Naive thymus-derived CD4-positive, alpha-beta T cell (primary cell): ENCODE measurements at places on chromosomes 12 and 14. TPM values are rescaled to one million over a fixed set of nuclear protein-coding genes. Genes with fewer than 3 reads are reported as not detected.

- no peak for DNase-seq
These were observed 28.3 kb downstream of the ETV6 start for GRCh38 chr12:11677752-11678151.

- no peak for DNase-seq
These were observed 47.0 kb upstream of the OR6J1 start for GRCh38 chr14:22691171-22691570.

GRCh38 chr12:43316520-43316919 lies 235.5 kb downstream of the ADAMTS20 start:
- no peak for DNase-seq

- DNase-seq: peak; percentile 23
These were observed 583 bp downstream of the CPNE8 start for GRCh38 chr12:38904537-38905479.

- no peak for DNase-seq
These were observed 104.7 kb downstream of the VEZT start for GRCh38 chr12:95322326-95322725.

GRCh38 chr14:58048219-58048618 lies 103.8 kb downstream of the ARMH4 start:
- no peak for DNase-seq

GRCh38 chr12:2169489-2169888 lies 116.7 kb downstream of the CACNA1C start:
- no peak for DNase-seq

GRCh38 chr12:4280351-4281163 lies 7.0 kb downstream of the CCND2 start:
- DNase-seq: no peak

DNA sequence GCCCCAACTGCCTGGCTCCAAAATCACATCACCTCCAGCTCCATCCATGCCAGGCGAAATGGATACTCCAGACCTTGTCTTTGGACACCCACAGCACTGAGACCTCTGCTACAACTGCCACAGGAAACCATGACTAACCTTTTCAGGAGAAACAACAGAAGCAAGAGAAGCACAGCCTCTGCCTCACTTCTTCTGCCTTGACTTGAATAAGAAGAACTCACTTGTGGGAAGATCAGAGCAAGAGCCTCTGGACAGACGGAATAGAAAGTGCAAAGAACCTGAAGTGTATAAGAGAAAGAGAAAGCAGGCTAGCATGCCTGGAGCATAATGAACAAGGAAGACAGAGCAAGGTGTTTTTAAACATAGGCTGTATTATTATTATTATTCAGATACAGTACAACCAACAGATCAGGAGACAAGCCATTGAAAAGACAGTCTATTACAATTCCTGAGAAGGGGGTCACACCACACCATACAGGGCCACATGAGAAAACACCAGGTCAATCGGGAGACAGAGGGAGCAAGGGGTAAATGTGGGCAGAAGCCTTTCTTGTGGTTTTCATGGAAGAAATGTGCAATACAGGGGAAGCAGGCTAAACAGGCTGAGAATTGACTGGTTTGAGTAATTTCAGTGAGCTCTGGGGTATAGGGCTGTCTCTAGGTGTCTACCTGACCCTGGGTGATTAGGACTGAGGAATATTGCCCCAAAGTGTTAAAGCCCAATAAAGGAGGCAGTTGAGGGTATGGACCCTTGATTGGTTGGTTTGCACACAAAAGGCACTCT lies 7.4 kb upstream of the OR10P1 start:
- no peak for DNase-seq

DNA sequence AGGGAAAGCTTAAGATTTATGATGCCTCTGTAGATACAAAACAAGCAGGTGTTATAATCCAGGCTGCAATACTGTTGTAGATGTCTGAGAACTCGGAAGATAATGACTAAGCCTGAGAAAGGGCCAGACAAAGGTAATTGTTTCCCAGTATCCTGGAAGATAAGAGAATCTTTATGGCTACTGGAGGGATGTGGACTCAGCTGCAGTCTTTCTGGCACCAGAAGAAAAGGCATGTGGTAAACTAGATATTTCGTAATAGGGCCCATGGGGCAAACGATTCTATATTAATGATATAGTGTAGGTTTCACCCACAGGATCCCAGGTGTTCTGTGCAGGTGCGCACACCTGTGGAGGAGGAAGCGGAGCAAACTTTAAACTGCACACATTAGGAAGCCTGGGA lies 9.2 kb upstream of the APOLD1 start:
- no peak for DNase-seq

DNA sequence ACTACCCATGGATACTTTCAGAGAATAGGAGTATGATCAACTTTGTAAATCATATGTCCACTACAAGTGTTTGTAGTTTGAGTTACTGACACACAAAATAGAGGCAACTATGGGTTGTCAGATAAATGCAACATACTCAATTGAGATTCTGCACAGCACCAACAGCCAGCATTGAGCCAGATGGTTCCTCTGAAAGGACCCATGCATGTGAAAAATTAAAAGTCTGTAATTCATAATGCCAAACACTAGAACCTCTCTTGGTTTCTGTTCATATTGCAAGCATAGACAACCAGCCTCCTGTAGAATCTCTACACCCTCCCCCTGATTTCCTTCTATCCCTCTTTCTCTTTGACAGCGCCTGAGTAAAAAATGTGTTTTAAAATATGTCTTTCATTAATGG lies 831.0 kb downstream of the C12orf50 start:
- no peak for DNase-seq

GRCh38 chr12:108268397-108268796 lies 70.7 kb downstream of the CMKLR1 start:
- DNase-seq: no peak

The PRICKLE1 gene
- not detected for total RNA-seq

The ZDHHC22 gene
- not detected in 2 replicates for total RNA-seq

The OTX2 gene
- not detected in 2 replicates for total RNA-seq

The MSI1 gene
- not detected for total RNA-seq

The CCDC175 gene
- total RNA-seq: not detected

The KRT73 gene
- total RNA-seq: 65.6 TPM

The DIO2 gene
- not detected for total RNA-seq

The KLRK1 gene
- 4.1 TPM for total RNA-seq

The CLEC7A gene
- not detected in 2 replicates for total RNA-seq

The RNASE2 gene
- 2.5 TPM for total RNA-seq
